ENCODE measurements at places on chromosomes 16 and 17.

GRCh38 chr17:67139784-67140665 is 95.7 kb downstream of the CACNG1 start:
- no peak for DNase-seq

GRCh38 chr16:7236824-7237410 is 95.7 kb upstream of the RBFOX1 start:
- DNase-seq, result no peak

- no peak for DNase-seq
Observed at GRCh38 chr16:86576591-86577313, 1.6 kb upstream of the FOXL1 start.

DNA sequence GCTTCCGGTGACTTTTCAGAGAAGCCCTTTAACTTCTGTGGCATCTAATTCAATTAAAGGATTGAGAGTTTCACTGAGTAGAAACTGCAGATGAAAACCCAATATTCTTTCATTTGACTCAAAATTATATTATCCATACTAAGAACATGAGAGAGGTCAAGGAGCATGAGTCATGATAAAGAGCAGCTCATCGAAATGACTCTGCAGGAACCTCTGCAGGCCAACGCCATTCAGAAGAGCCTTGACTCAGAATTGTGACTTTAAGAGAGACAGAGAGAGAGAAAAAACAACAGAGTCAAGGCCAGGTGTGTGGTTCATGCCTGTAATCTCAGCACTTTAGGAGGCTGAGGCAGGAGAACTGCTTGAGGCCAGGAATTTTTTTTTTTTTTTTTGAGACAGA is 417.2 kb upstream of the XYLT1 start:
- DNase-seq, result no peak

- DNase-seq, result no peak
Observed at GRCh38 chr17:72661116-72661944, 431.2 kb downstream of the SLC39A11 start.

DNA sequence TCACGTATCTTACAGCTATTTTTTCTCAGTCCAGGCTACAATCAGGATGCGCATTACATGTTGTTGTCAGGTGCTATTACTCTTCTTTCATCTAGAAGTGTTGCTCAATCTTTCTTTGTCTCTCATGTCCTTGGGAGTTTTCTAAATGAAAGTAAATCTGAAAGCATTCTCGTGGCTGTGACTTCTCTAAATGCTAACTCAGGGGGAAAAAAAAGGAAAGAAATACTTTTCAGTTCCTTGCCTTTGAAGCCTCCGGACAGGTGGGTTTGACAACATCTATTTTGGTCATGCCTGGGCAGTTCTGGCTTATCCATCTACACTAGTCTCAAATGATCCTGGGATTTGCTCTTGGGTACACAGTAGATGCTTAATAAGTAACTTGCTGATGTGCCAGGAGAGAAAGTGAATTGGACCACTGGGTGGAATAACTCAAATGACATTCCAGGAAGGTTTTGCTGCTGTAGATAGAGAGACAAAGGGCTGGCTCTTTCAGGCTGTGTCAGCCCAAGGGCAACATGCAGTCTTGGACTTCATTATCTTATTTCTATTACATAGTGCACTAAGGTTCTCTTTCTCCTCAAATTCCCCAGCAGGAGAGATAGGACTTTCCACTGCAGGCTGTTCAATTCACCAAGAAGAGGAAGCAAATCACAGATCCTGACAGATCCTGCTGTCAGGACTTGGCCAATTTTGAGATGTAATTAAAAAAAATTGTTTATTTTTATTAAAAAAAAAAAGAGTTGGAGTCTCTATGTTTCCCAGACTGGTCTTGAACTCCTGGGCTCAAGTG is 63.6 kb upstream of the NFAT5 start:
- DNase-seq, result no peak

- peak; percentile 46 for DNase-seq
Observed at GRCh38 chr16:85428899-85429775, 184.0 kb upstream of the GSE1 start.

- DNase-seq, result no peak
Observed at GRCh38 chr16:67917852-67918236, 13.8 kb downstream of the CTRL start.

DNA sequence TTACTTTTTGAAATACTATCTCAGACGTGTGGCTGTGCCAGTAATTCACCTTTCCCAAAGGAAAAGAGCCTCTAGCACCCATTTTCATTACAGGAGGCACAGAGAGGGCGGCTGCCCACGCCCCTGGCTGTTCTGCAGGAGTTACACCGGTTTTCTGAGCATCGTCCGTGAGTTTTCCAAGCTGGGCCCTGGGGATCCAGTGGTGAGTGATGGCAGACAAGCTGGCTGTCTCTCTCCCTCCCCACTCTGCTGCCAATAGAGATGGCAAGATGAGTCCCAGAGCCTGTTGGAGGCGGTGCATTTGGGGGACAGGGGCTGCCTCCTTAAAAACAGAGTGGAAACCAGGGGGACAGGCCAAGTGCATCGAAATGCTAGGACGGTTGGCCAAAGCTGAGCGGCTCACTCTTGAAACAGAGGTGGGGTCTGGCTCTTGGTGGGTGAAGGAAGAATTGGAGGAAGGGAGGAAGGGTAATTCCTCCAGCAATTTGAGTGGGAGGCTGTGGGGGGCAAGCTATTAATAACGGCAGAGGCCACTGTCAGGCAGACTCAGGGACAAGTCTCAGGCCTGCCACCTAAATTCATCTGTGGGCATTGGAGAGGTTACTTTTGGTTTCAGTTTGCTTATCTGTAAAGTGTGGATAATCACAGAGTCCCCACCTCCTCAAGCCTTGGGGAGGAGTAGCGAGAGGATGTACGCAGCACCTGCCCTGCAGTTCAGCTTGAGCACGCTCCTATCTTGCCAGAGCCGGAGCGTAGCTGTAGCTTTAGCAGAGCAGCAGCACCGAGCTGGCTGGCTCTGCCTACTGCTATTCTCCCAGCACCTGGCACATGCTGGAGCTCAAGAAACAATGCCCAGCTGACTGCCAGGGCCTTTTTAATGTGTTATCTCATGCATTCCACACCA is 7.5 kb upstream of the NOS2 start:
- no peak for DNase-seq

DNA sequence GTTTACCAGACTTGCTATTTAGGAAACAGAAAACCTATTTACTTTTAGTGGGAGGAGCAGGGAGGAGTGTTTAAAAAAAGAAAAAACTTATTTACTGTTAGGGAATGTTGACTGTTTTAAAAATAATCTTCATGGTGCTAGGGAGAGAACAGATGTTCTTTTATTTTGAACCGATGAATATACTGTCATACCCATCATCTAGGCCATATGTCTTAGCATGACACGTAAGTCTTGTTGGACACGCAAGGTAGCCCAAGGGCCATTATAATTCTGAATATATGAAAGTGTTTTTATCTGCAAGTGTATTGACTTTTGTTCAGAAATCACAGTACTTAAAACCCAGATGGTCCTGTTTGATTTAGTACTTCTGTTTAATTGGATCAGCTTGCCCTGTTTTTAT is 11.6 kb downstream of the WIPF2 start:
- DNase-seq, result no peak

DNA sequence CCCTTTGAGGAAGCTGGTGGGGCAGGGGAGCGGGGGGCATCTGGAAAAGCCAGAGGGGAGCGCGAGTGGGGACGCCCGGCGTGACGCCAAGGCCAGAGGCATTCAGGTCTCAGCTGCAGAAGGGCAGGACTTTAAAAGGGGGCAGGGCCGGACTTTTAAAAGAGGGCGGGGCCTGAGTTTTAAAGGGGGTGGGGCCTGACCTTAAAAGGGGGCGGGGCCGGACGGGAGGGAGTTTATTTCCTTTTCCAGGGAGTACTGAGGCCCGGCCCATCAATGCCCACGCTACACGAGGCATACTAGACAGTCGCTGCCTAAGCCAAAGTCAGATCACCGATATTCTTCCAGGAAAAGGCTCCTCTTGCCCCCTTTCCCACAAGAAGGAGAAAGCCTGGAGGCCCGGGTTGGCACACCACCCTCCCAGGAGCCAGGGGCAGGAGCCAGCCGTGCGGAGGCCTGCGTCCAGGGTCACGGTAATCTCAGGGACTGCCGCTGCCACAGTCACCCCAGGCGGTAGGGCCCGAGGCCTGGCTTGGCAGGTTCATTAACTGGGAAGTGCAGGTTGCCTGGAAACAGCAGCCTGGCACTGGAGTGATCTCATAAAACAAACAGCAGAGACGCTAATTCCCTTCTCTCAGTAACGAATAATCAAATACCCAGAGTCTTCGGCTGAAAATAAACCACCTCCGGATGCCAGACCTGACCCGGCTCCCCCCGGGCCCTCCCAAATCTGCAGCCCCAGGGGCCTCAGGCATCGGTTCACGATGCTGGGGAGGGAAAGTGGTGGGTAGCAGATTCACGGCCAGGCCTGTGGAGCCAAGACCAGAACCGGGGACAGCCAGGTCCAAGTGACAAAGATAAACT is 90.7 kb downstream of the TIMM22 start:
- DNase-seq, result peak; percentile 82

- no peak for DNase-seq
Observed at GRCh38 chr16:11242658-11243057, 13.3 kb downstream of the SOCS1 start.

DNA sequence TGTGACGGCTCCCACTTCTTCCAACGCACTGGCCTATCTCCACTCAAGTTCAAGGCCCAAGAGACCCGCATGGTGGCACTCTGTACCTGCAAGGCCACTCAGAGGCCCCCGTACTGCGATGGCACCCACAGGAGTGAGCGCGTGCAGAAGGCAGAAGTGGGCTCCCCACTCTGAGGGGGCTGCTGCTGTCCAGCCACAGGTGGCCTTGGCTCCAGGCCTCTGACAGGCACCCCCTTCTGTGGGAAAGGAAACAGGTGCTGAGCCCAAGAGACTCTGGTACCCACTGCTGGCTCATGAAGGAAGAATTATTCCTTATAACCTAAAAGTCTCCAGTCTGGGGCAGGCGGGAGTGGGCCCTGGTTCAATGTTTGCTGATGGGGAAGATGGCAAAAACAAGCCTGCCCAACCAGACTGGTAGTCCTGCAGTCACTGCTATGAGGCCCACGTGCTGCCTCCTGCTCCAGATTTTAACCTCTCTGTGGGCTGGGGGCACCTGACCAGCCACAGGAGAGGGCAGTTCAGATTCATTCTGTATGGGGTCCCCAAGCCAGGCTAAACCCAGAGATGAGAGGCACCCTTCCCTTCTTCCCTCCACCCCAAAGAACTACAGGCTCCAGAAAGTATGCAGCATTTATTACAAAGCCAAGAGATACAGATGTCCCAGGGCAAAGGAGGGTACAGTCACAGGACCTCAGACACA is 3.3 kb downstream of the CISD3 start:
- no peak for DNase-seq

GRCh38 chr17:14701886-14702285 is 401.0 kb downstream of the HS3ST3B1 start:
- no peak for DNase-seq

DNA sequence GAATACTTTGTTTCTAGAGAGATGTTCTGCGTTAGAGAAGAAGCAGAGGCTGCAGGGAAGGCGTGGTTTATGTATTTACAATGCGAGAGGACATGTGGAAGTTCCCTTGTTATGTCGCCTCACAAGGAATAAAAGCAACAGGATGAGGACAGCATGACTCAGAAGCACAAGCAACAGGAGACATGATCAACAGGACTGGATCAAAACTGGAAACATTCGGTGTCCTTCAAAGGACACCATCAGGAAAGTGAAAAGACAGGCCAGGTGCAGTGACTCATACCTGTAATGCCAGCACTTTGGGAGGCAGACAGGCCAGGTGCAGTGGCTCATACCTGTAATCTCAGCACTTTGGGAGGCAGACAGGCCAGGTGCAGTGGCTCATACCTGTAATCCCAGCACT is 52.6 kb downstream of the CCDC57 start:
- no peak for DNase-seq

DNA sequence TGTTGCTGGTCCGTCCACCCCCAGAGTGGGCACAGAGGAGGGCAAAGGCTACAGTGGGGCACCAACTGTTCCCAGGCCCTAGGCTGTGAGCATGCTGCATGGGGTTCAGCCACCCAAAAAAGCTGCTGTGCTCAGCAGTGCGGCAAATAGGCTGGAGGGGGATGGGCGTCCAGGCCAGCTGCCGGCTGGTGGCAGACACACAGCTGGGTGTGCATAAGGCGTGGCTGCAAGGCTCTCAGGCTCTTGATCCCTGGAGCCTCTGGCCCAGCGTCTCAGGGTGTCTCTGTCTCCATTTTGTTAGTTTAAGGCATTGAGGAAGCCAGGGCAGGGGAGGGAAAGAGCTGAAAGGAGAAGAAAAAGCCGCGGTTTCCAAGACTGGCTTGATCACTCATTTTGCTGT is 8.8 kb downstream of the RPL19 start:
- DNase-seq, result no peak

GRCh38 chr16:80437707-80438106 is 103.1 kb upstream of the DYNLRB2 start:
- no peak for DNase-seq

DNA sequence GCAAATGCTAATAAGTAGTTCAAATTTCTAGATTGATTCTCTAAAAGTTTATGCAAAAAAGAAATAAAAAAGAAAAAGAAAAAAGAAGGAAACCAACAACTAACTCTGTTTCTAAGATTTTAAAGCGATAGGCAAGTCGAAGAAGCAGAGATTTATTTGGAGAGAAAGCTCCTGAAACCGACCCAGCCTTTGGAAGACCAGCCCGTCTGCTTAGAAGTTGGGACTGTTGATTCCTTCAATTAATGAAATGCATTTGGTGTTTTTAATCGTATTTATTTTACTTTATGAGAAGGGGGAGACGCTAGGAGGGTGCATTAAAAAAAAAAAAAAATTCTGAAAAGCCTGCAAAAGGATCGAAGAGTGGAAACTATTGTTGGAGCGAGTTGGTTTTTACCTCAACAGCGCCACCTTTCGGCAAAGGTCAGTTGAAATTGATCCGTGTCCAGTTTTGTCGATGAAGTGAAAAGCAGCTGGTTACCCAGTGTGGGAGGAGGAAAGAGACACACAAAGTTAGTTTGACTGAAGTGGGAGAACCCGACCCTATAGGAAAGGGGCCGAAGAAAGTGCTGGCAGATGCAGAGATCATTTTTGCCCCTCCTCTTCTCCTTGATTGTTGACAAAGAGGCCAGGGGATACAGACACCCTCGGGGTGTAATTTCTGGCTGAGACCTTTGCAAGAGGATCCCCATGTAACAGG is 1.5 kb upstream of the MAF start:
- DNase-seq, result peak; percentile 81

- no peak for DNase-seq
Observed at GRCh38 chr17:61289408-61290385, 109.9 kb upstream of the TBX2 start.

GRCh38 chr17:44928136-44928535 is 12.8 kb upstream of the GFAP start:
- DNase-seq, result no peak

GRCh38 chr16:86015606-86016005 is 116.6 kb downstream of the IRF8 start:
- no peak for DNase-seq
